Amniotic stem cell (primary cell): ENCODE measurements at places on chromosomes 2 and 18.

DNA sequence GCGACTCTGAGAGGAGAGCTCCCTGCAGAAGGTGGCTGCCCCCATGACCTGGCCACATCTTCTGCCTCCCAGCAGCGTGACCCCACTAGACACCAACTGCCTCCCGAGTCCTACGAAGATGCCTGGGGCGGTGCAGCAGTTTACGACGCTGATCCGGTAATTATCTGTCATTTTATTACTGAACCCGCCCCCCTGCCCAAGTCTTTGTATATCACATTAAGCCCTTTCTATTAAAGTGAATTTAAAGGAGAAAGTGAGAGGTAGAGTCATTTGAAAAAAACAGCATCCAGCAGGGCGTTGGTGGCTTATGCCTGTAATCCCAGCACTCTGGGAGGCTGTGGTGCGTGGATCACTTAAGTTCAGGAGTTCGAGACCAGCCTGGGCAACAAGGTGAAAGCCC lies 33.4 kb downstream of the ABCG8 start:
- DNase-seq = no peak

GRCh38 chr18:72866442-72866900 lies 1.3 kb downstream of the NETO1 start:
- DNase-seq = no peak

DNA sequence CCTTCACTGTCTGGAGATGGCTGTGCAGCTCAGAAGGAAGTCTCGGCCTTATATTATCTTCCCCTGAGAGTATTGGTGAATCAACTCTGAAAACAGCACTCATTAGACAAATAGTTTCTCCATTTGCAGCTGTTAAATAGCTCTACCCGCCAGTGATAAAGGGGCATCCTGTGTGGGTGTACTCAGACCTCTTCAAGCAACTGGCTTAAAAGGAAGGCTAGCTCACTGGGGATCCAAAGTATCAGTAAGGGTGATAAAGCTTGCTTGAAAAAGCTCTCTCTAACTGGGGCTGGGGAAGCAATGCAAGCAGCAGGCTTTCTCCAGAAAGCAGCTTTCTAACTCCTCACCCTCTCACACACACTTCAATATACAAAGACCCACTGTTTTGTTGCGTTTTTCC lies 64.9 kb upstream of the PSMD14 start:
- no peak for DNase-seq

- no peak for DNase-seq
Measured at GRCh38 chr2:178844269-178844668, 37.0 kb upstream of the TTN start.

DNA sequence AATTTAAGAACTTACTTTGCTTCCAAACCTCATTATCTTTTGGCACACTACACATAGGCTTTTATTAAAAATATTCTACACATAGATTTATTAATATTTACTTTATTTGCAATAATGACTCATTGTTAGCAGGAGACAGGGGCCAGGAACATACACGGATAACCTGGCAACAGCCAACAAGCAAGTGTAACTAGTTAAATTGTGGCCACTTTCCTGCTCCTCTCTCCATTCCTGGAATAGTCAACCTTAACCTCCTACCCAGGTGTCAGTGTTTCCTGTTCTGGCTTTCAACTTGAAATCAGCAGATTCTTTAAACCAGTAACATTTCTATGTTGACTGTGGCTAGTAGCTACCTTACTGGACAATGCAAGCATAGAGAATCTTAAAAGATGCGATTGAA lies 26.5 kb downstream of the ACVR1 start:
- DNase-seq = no peak

GRCh38 chr18:11909591-11910026 lies 1.5 kb upstream of the MPPE1 start:
- no peak for DNase-seq

DNA sequence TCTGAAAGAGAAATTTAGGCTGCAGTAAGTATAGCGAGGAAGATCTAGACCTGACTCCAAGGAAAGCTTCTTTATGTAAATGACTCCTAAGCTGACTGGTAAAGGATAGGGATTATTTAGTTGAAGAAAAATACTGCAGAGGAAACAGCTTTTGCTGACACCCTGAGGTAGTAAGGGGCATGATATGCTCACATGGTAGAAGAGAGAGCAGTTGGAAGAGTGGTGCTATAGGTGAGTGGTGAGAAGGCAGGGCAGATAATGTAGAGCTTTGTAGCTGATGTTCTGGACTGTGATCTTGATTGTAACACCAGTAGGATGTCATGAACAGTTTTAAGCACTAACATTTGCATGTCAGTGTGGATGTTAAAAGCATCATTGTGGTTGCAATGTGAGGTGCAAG lies 639.1 kb upstream of the SLC39A10 start:
- no peak for DNase-seq

DNA sequence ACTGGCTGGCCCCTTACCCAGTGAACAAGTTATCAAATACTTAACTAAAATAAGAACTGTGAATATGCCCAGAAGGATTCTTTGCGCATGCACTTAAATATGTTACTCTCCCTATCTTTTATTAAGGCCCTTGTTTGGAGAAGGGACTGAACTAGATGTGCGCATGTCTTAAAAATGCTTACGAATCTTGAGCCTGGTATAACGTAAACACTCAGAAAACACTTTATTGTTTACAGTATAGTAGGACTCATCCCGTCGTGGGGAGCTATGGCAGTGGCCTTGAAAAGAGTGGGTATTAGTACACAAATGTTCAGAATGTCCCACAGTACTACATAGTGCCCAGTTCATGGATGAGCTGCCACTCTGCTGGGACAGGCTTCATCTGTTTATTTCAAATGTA lies 75.9 kb upstream of the MAP4K3 start:
- DNase-seq = no peak

DNA sequence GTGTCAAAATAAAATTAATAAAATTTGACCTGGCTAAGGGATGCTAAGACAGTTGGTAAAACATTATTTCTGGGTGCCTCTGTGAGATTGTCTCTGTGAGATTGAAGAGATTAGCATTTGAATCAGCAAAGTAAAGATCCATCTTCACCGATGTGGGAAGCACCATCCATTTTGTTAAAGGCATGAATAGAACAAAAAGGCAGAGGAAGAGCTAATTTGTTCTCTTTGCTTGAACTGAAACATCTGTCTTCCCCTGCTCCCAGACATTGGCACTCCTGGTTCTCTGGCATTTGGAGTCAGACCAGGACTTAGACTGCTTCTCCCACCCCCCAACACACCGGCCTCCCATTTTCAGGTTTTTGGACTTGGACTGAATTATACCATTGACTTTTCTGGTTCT lies 603.8 kb upstream of the LINC00305 start:
- DNase-seq = no peak

DNA sequence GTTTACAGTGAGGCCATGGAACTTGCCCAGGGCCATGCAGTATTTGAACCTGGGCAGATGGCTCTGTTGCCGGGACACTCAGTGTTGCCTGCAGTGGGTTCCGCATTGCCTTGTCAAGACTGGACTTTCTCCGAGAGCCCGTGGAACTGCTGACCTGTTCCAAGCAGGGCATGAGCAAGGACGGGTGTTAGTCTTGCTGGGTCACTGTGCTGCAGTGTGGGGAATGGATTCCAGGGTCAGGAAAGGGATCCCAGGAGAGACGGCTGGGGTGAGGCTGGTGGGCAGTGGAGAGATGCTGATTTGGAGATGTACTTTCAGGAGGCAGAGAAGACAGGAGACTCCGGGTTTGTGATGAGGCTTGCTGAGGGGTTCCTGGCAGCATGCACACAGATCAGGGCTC lies 348.7 kb upstream of the HS6ST1 start:
- DNase-seq = no peak

DNA sequence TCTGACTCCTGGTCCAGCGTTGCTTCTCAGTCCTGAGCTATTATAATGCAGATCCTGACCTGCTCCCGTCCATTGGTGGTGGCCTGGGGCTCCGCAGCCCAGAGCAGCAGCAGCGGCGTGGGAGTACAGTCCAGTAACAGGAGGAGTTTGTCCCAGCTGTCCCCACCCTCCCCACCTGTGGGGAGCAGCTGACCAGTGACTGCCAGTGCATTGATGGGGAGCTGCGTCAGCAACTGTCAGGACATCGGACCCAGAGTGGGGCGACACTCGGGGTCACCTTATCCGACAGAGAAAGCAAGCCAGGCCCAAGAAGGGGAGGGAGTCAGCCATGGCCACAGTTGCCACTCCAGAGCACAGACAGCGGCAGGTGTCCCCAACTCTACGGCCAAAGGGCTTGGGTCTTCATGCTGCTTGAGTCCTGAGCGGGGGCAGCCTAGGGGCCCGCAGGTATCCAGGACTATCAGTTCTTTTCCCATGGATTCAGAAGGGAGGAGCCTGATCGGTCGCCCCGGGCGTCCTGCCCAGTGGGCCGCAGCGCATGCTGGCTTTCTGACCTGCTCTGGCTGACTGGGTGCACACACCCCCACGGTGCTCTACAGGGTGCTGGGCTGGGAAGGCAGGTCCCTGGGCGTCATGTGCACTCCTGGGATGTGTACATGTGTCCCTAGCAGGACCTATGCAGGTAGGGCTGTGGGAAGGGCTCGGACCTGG lies 29.7 kb downstream of the DNMT3A start:
- no peak for DNase-seq

DNA sequence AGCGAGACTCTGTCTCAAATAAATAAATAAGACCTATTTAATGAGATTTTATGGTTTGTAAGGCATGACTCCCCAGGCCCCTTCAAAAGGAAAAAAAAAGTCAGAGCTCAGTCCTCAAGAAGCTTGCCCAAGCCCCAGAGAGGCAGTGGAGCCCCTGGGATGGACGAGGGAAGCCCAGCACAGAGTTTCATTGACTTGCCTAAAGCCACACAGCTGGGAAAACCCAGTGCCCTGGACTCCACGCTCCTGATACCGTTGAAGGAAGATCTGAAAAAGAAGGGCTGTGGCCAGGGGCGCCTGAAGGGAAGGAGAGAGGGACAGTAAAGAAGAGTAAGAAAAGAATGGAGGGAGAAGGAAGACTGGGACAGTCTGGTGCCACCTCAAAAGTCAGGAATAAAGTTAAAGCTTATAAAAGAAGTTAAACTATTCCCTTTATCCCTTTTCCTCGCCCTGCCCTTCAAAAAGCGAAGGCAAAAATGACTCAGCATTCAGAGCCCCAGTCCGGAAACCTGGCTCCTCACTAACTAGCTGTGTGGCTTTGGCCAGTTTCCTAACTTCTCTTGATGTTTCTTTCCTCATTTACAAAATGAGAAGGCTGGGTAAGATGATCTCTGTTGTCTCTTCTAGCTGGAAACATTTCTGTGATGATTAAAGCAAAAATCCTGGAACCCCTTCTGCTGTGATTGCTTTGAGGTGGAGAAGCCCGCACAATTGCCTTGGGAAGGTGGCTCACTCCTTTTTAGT lies 46.7 kb downstream of the LYPD1 start:
- DNase-seq = peak; percentile 60

DNA sequence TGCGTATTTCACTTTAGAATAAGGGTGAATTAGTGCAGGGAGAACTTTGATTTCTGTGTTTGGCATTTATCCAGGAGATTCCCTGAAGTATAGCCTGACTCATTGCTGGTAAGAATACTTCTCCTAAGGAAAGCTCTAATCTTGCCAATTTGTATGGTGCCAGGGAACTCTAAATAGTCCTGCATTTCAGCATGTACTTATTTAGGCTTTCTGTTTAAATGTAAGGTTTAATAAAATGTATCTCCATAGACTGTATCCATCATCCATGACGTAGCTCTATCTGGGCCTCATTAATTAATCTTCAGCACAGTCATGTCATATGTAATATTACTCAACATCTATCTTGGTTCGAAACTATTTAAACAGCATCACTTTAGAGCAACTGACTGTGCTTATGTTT lies 127.7 kb downstream of the DOK6 start:
- DNase-seq = no peak

DNA sequence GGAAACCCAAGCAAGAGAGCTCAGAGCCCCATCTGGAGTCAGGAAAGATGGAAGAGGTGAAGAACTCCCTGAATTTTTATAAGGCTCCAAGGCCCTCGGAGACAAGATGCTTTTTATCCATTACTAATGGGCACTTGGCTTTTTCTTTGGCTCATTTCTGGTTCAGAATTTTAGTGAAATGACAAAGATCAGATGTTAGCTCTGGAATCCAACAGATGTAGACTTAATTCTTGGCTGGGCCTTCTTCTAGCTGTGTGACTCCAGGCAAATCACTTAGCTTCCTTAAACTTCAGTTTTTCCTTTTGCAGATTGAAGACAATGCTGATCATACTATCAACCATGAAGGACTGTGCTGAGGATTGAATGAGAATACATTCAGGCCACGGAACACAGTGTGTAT lies 85.2 kb downstream of the HRH4 start:
- no peak for DNase-seq

- no peak for DNase-seq
Measured at GRCh38 chr2:46116150-46116549, 181.1 kb upstream of the EPAS1 start.

GRCh38 chr18:3649135-3649632 lies 199.2 kb downstream of the TGIF1 start:
- no peak for DNase-seq

GRCh38 chr2:225841314-225841713 lies 441.8 kb downstream of the NYAP2 start:
- no peak for DNase-seq

DNA sequence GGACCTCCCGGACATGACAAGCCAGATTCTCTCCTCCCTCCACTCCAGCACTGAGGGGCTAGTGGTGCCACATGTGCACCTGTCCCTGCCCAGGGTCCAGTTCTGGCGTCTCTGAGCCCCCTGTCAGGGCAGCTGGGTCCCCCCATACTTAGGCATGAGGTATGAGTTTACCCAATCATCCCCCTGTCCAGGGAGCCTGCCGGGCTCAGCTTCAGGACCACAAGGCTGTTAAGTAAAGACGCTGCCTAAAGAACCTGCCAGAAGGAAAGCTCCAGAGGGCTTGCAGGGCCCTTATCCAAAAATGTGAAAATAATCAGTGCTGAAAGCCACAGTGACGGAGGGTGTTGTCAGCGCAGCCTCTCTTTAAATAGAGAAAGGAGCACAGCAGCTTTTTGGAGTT lies 40.0 kb downstream of the SH3BP4 start:
- DNase-seq = no peak

DNA sequence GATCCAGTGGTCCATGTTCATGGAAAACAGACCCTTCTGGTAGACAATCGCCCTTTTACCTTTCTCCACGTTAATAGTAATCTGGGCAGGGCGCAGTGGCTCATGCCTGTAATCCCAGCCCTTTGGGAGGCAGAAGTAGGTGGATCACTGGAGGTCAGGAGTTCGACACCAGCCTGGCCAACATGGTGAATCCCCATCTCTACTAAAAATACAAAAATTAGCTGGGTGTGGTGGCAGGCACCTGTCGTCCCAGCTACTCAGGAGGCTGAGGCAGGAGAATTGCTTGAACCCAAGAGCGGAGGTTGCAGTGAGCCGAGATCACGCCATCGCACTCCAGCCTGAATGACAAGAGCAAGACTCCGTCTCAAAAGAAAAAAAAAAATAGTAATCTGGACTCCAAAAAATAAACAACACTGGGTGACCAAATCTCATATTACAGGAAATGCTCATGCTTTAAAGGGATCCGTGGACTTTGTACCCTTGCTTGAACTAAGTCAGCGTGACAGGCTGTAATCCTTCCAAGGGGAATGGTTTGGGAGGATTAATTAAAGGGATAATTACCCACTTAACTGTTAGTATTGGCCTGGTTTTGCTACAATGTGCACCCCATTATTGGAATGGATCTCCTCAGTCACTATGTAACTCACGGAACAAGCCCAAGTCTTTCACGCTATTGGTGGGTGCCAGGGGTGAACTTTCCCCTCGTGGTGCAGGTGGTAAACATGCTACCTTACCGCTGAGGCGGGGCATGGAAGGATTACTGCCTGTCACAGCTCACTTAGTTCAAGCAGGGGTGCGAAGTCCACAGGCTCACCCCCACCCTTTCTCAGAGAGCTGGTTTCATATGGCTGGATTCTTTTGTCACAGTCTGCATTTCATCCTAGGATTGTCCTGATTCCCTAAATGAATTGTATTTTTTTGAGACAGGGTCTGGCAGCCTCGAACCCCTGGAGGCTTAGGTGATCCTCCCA lies 36.7 kb downstream of the PROC start:
- DNase-seq = no peak
